Cerebellar cortex (tissue), 1 donor: ENCODE measurements at places on chromosomes 13 and 19.

DNA sequence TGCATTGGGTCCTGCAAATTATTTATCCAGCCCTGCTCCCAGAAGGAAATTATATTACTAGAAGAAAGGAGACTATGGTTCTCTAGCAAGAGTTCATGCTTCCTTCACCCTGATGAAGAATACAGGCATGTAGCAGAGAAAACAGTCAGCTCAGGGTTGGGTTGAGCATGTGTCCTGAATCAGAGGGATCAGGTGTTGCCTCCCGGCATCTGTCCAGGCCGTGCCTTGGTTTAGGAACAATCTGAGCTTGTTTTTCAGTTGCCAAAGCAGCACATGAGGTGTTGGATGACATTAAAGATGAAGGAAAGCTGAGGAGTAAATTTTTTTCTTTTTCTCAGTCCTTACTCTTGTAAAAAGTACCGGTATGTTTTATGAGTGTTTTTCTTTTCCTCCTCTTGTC is 62.0 kb downstream of the KL start:
- DNase-seq = no peak

DNA sequence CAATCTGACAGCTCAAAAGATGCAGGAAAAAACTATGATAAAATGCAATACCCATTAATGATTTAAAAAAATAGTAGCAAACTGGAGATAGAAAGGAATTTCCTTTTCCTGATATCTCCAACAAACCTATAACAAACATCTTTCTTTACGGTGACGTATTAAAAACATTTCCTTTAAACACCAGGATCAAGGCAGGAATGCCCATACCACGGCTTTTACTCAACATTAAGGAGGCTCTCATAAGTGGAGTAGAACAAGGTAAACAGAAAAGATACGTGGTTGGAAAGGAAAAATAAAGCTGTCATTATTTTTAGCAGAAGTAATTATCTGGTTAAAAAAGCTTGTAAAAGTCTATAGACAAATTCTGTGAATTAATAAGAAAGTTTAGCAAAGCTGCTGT is 61.1 kb downstream of the MIPEP start:
- no peak for DNase-seq

- no peak for DNase-seq
Measured at GRCh38 chr13:32829676-32830335, 186.4 kb upstream of the KL start.

DNA sequence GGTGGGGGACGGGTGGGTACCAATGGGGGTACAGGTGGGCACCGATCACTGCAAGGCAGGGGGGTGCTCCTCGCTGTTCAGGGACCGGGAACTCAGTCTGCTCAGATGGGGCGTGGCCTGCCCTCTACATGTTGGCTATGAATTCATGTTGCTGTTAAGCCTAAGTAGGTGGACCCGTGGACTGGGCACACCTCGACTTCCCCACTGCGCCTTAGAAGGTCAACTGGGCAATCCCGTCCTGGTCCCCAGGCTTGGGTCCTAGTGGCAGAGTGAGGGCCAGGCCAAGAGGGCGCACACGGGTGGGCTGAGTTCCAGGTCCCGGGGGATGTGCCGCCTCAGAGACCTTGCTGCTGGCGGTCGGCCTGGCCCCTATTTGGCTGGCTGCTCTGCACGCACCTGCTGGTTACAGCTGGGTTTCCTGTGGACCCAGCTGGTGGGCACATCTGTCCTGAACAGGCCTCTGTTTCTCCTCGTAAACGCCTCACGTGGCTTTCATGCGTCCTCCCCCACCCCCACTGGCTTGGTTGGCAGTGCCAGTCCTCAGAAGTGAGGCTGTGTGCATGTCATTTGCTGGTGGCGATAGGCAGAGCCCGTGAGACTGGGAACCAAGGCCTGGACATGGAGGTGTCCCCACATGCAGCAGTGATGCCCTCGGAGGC is 13.5 kb upstream of the ZNF554 start:
- DNase-seq = no peak

GRCh38 chr13:30895773-30896172 is 10.3 kb upstream of the MEDAG start:
- no peak for DNase-seq

GRCh38 chr19:18029617-18030338 is 21.8 kb downstream of the ARRDC2 start:
- no peak for DNase-seq

- no peak for DNase-seq
Measured at GRCh38 chr19:11860721-11861120, 12.2 kb downstream of the ZNF439 start.

DNA sequence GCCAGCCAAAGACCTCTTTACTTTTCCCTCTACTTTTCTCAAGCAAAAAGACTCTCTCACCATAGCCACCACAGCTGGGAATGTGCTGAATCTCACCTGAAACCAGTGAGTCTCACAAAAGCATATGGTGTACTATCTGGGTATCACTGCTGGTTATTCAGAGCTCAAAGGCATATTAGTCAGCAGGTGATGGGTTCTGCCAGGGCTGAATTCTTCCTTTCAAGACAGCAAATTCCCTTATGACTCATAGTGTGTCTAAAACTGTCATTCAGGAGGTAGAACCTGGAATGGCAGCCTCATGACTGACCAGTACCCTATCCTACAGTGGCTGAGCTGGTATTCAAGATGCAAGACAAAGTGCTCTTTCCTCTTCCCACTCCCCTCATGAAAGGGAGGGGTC is 2859.1 kb downstream of the PCDH9 start:
- DNase-seq = no peak
